Epithelial cell of alveolus of lung (primary cell): ENCODE measurements at places on chromosomes 12 and 14. TPM values are rescaled to one million over a fixed set of nuclear protein-coding genes. Genes with fewer than 3 reads are reported as not detected.

HCAR2 gene
- total RNA-seq: not detected in 2 replicates

AICDA gene
- total RNA-seq: not detected in 2 replicates

LUM gene
- total RNA-seq: 299 and 746 TPM in 2 replicates

PTCSC3 gene
- total RNA-seq: not detected in 2 replicates

WNT1 gene
- total RNA-seq: not detected in 2 replicates

RAB3IP gene
- total RNA-seq: 1.1 and 3.0 TPM in 2 replicates

CDKN3 gene
- 18.4 and 42.9 TPM in 2 replicates for total RNA-seq

KRT2 gene
- total RNA-seq: not detected in 2 replicates

A2M gene
- total RNA-seq: 2.5 and 566 TPM in 2 replicates

SMOC1 gene
- 2.2 and 4.0 TPM in 2 replicates for total RNA-seq

CYP46A1 gene
- not detected in 2 replicates for total RNA-seq

IL26 gene
- total RNA-seq: not detected in 2 replicates

OAS1 gene
- 6.5 TPM in 1 of 2 replicates, not detected in the other for total RNA-seq

FOXN4 gene
- not detected in 2 replicates for total RNA-seq

PYGL gene
- 32.3 and 52.2 TPM in 2 replicates for total RNA-seq

AKAP6 gene
- total RNA-seq: 0.39 and 19.8 TPM in 2 replicates

NANOG gene
- not detected in 2 replicates for total RNA-seq

FBLN5 gene
- 49.3 and 149 TPM in 2 replicates for total RNA-seq

EPYC gene
- total RNA-seq: not detected in 2 replicates

DNAJC22 gene
- 9.7 and 21.5 TPM in 2 replicates for total RNA-seq

CIDEB gene
- total RNA-seq: 0.16 and 1.9 TPM in 2 replicates

BICDL1 gene
- under 0.01 TPM in 1 of 2 replicates, not detected in the other for total RNA-seq

TBC1D30 gene
- total RNA-seq: 0.16 and 0.39 TPM in 2 replicates

MOK gene
- total RNA-seq: 5.9 and 6.9 TPM in 2 replicates
